ENCODE measurements at places on chromosomes 4 and X. TPM values are rescaled to one million over a fixed set of nuclear protein-coding genes. Genes with fewer than 3 reads are reported as not detected.

The TMEM31 gene
- total RNA-seq = 0.34 TPM

The NXF2B gene
- total RNA-seq = not detected

The ASB9 gene
- 0.96 TPM for total RNA-seq

The FRMD7 gene
- total RNA-seq = not detected

GRCh38 chrX:154429711-154430110 lies 1.2 kb downstream of the ATP6AP1 start:
- no peak for DNase-seq

GRCh38 chrX:2159861-2160260 lies 340.9 kb downstream of the DHRSX start:
- no peak for DNase-seq

- no peak for DNase-seq
Observed at GRCh38 chr4:109444182-109444844, 10.7 kb downstream of the SEC24B start.

- no peak for DNase-seq
Observed at GRCh38 chr4:66059556-66059955, 389.3 kb upstream of the EPHA5 start.

DNA sequence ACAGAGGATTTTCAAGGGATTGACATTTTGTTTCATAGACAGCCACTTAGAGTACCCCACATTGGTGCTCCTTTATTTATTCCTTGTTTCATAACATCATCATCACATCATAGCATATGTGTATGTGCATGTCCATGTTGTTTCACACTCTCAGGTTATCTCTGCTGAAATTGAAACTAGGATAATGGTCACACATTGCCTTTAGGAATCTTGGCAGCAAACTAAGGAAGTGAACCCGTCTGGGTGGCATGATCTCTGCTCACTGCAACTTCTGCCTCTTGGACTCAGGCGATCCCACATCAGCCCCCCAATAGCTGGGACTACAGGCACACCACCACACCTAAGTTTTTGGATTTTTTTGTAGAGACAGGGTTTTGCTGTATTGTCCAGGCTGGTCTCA lies 234.2 kb upstream of the ANKRD50 start:
- no peak for DNase-seq

- no peak for DNase-seq
Observed at GRCh38 chrX:85109235-85109634, 105.6 kb downstream of the APOOL start.

DNA sequence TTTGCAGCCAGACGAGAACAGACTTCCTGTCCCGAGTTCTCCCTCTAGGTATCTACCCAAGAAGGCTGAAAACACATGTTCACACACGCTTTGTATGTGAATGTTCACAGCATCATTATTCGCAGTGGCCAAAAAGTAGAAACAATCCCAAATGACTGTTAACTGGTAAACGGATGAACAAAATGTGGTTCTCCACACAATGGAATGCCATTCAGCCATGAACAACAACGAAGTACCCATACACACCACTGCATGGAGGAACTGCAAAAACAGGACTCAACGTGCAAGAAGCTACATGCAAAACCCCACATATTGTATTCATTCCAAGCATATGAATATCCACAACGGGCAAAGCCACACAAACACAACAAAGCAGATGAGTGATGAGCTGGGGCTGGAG lies 45.0 kb downstream of the PDHA1 start:
- DNase-seq = no peak

DNA sequence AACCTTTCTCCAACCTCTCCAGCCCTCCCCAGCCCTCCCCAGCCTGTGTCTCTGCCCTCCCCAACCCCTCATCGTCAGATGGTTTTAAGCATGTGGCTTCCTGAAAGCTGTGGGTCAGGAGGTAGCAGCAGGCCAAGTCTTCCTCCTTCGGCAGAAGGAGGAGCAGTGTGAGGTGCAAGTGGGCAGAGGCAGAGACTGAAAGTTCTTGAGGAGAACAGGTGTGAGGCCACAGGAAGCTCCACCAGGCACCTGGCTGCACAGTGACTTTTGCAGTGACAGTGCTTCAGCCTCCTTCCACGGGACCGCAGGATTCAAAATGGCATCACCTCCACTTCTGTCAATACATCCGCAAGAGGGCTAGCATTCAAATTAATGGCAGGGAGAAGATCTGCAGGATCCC lies 203.9 kb upstream of the LEF1 start:
- no peak for DNase-seq

DNA sequence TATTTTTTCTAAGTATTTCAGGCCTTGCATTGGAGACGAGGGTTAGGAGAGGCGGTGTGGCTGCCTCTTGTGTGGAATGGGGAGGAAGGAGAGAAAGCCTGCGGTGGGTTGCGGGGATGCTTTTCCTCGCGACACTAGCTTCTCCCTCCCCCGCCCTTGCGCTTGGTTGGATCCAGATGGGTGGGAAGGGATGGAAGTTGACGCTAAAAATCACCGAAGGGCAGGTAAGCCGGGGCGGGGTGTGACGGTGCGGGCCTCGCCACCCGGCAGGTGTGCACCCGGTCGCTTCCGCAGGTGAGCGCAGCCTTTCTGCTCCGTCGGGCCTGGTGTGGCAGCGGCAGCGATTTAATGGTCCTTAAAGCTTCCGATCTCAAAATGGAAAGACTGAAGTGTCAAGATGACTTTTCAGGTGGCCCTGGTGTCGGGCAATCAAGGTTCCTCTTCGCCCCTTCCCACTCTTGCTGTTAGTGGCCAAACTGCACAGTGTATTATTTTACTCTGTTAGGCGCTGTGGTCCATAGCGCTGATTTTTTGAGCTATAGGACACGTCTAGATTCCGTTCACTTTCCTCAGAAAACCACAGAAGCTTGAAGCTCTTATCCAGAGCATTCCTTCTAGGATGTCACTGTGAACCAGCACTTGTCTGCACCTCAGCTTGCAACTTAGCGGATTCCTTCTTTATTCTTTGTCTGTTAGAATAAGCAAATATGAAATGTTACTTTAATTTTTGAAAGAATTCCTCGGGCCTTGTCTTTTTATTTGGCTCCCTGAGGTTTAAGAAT lies 765 bp downstream of the ENOPH1 start:
- peak; percentile 59 for DNase-seq

DNA sequence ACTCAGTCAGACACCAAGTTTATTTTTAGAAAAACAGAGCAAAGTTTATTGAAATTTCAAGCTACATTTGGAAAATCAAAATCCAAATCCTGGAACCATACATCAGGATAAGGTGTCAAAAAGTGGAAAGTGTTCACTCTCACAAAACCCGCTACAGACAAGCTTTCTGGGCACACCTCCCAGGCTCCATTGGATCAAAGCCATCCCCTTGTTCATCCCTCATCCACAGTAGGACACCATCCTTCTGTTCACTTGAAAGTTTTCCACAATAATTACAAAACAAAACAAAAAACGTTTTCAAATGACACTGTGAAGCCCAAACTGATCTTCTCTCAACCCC lies 62.4 kb downstream of the TSC22D3 start:
- DNase-seq = no peak

DNA sequence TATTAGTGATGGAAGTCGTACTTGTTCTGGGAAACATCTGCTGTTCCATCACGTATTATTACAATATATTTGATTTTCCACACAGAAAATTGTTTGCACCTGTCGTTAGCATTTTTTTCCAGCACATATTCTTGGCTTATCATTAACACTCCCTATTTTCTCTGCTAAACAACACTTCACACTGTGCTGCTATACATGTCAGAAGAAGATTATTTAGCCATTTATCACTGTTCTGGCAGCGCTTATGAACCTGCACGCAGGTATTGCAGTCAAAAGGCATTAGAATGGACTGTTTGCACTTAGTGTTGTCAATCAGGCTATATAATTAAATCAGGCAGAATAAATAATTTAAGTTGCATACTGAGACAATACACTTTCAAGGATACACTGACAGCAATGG lies 218.6 kb downstream of the CHM start:
- no peak for DNase-seq

GRCh38 chrX:15931362-15931761 lies 76.7 kb upstream of the AP1S2 start:
- DNase-seq = no peak

DNA sequence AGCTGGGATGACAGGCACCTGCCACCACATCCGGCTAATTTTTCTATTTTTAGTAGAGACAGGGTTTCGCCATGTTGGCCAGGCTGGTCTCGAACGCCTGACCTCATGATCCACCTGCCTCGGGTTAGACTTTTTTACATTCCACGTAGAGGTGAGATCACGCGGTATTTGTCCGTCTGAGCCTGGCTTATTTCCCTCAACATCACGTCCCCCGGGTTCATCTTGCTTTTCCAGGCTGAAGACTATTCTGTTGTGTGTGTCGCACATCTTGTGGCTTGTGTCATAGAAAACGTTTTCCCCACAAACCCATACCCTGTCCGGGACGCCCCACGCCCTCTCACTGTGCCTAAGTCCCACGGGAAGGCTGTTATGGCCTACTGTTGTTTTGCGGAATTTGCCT lies 185.3 kb downstream of the CRLF2 start:
- DNase-seq = no peak

- DNase-seq = no peak
Observed at GRCh38 chrX:31316340-31316991, 244.6 kb upstream of the FTHL17 start.

DNA sequence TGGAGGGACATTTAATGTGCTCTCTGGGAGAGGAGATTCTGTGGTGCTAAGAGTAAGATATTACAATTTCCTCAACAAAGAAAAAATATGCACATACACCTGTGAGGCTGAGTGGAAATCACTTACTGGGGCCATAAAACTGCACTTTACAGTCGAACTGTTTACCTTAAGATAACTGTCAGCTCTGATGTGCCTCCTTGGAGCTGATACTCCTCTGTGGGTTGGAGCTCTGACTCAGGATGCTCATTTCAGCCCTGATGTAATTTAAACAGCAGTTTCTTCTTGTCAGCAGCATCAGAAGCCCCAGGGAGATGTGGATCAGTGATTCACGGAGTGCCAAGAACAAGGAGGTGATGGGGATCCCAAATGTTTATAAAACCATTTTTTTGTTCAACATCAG lies 241.9 kb upstream of the SFRP2 start:
- DNase-seq = no peak

DNA sequence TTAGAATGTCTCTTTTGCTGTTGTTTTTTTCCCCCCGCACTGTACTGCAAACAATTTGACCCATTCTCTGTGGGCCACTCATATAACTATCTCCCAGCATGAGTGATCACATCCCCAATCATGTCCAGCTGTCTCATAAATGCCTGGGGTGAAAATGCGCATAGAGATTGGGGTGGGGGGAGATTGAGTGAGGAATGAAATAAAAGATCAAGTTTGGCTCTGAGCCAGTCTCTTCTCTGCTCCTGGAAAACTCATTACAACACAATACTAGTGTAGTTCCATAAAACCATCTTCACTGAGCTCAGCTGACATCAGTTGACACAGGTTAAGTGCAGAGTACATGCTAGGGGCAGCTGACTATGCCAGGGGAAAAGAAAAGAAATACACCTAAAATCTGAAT lies 96.9 kb downstream of the EGF start:
- no peak for DNase-seq

DNA sequence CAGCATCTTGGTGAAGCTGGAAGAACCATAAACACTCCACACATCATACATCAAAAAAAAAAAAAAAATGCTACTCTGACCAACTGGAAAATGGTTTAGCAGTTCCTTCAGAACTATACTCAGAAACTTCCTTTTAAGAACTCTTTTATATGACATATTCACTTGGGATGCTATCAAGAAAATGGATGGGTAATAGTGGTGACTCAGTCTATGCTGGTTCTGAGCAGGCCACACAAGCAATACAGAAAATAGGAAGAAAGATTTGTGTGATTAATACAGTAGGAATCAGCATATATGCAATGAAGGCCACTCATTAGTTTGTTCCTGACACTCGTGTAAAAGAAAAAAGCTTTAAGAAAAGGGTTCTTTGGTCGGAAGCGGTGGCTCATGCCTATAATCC lies 123.5 kb upstream of the FAT4 start:
- DNase-seq = no peak

- DNase-seq = no peak
Observed at GRCh38 chrX:24257011-24257410, 56.9 kb downstream of the SUPT20HL2 start.

- DNase-seq = no peak
Observed at GRCh38 chr4:98503676-98504075, 154.7 kb downstream of the TSPAN5 start.

All from right cardiac atrium (tissue), 5 donors.